Cortex of kidney (tissue), 1 donor: ENCODE measurements at places on chromosomes 1 and 21.

GRCh38 chr1:196481616-196482015 is 126.6 kb downstream of the KCNT2 start:
- no peak for DNase-seq

- DNase-seq = no peak
These were observed 39.5 kb upstream of the RD3 start for GRCh38 chr1:211531194-211532087.

GRCh38 chr21:45286671-45287437 is 841 bp downstream of the POFUT2 start:
- DNase-seq = no peak

DNA sequence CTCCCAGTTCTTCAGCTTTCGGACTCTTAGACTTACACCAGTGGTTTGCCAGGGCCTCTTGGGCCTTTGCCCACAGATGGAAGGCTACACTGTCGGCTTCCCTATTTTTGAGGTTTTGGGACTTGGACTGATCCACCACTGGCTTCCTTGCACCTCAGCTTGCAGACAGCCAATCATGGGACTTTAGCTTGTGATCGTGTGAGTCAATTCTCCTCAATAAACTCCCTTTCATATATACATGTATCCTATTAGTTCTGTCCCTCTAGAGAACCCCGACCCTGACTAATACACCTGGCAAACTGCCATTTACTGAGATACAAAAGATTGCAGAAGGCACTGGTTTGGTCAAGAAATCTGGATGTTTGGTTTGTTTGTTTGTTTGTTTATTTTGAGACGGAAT is 6.4 kb upstream of the RAB4A start:
- no peak for DNase-seq

GRCh38 chr1:235860829-235861228 is 5.9 kb downstream of the LYST start:
- no peak for DNase-seq

DNA sequence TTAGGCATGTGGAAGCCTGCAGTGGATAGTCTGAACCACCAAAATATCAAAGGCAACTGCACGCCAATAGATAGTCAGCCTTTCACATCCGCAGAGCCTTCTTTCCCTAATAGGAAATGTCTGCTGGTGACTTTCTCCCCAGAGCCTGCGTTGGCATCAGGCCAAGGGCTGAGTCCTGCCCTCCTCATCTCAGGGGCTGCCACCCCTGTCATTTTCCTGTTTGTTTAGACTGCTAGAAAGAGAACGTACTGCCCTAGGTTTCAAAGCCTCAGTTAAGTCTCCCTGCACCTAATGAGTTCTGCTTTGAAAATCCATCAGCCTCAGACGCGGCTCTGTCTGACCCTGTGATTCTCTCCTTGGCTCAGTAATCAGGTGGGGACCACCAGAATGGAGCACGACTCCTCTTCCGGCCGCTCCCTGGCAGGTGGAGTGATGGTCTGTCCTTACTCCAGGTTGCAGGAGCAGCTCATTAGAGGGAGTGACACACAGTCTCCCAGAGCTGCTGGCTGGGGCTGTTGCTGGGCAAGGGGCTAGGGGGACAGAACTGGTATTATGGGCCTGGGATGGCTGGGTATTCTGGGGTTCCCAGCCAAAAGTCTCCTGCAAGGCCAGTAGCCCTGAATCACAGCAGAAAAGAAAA is 27.3 kb downstream of the STUM start:
- no peak for DNase-seq
